DMS153 (cell line): ENCODE measurements at places on chromosomes 5 and 9.

DNA sequence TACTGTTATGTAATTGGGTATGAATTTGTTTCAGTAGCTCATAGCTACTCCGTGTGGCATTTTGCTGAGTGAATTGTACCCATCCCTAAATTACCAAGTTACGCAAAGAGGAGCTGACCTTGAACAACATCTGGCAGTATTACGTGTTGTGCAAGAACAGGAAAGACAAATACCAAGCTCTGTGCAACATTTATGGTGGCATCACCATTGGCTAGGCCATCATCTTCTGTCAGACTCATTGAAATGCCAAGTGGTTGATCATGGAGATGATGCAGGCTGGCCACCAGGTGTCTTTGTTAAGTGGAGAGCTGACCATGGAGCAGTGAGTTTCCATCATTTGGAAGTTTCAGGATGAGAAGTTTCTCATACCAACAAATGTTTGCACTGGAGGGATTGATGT, 15.0 kb downstream of the ZSWIM6 start:
- DNase-seq: no peak

GRCh38 chr5:64925123-64925522, 156.4 kb downstream of the CWC27 start:
- no peak for DNase-seq

DNA sequence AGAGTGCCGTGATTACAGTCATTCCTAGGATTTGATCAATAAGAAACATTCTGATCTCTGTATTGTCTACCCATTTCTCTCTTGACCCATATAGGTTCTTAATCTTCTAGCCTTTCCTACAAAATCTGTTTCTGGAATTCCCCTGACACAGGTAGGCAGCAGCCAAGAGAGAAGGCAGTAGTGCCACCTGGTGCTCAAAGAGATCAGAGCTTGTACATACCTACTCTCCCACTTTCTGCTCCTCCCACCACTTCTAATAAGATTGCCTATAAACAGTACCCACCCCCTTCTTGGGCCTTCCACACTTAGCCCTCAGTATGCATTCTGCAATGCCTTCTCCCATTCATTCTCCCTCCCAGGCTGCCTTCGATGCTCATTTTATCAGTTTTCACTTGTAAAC, 117.4 kb upstream of the RORB start:
- peak; percentile 19 for DNase-seq

DNA sequence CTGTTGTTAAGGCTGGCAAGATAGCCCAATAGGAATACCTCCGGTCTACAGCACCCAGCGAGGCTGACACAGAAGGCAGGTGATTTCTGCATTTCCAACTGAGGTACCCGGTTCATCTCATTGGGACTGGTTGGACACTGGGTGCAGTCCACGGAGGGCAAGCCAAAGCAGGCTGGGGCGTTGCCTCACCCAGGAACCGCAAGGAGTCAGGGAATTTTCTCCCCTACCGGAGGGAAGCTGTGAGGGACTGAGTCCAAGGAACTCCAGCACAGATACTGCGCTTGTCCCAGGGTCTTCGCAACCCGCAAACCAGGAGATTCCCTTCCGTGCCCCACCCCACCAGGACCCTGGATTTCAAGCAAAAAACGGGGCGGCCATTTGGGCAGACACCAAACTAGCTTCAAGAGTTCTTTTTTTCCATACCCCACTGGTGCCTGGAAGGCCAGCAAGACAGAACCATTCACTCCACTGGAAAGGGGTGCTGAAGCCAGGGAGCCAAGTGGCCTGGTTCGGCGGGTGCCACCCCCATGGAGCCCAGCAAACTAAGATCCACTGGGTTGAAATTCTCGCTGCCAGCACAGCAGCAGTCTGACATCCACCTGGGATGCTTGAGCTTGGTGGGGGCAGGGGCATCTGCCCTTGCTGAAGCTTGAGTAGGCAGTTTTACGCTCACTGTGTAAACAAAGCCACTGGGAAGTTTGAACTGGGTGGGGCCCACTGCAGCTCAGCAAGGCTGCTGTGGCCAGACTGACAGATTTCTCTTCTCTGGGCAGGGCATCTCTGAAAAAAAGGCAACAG, 647.2 kb downstream of the BNC2 start:
- peak; percentile 29 for DNase-seq

DNA sequence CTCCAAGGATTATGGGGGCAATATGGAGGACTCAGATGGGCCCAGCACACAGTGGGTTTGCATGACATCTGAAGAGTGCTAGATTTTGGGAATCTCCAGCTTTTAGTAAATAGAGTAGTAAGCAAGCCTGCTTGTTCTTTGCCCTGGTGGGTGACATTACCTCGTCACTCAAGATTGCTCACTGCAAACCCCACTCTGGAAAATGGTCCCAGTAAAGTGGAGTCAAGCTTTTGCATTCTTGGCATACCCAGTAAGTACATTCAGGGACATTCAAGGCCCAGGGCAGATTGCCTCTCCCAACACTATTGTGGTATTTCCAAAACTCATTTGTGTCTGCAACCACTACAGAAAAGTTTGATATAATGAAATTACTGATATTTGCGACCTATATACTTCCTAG, 118.5 kb downstream of the INVS start:
- no peak for DNase-seq

DNA sequence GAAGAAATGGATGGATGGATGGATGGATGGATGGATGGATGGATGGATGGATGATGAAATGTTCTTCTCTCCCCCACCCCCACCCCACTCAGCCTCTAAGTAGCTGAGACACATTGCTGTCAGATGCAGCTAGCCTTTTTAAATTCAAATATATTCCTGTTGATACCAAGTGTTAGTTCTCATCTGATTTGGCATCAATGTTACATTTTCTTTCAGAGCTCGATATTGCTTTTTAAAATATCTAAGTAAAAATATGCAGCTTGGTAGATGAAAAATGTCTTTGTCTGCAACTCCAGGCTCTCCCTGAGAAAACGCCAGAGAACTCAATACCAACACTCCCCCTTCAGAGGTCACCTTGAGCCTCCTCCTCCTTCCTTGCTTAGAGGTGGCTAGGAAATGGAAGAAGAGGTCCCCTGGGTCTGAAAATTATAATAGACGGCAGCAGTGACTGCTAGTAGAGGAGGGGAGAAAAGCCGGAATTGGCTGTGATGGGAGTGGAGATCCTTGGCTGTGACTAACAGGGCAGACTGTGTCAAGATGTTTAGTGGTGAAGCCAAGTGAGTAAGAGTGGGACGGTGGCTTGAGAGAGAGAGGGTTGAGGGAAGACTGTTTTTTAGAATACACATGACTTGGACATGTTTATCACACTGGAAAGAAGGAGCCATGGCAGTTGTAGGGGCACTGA, 156.0 kb downstream of the ZNF462 start:
- no peak for DNase-seq

DNA sequence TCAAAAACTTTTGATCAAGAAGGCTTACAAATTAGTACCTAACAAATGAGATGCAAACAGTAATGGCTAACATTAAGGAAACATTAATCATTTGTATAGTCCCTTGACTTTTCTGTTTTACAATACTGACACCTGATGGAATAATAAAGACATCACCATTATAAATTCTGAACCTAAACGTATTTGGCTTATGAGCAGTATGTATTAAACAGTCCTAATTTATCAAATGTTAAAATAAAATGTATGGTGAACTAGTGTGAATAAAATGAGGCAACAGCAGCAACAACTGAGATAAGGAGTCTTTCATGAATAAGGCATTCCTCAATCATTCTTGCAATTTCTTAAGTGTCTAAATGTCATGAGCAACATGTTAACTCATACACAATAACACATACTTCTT, 6.0 kb downstream of the PUM3 start:
- peak; percentile 8 for DNase-seq

- no peak for DNase-seq
These were observed 18.2 kb downstream of the S1PR3 start for GRCh38 chr9:89009546-89009840.

DNA sequence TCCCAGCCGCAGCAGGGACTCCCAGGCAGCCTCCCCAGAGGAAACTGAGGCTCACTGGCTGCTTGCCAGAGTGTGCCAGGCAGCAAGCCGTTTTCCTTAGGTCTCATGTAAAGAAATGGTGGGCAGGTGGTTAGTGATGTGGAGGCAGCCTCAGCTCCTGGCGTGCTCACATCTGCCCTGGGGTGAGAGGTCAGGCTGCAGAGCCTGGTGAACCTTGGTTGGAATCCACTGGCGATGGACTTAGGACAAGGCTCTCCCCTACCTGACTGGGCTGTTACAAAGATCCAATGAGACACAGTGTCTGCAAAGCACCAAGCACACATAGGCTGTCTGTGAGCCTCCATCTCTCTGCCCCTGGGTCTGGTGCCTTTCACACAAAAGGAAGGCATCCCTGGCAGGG, 30.9 kb downstream of the LHX6 start:
- DNase-seq: peak; percentile 37

DNA sequence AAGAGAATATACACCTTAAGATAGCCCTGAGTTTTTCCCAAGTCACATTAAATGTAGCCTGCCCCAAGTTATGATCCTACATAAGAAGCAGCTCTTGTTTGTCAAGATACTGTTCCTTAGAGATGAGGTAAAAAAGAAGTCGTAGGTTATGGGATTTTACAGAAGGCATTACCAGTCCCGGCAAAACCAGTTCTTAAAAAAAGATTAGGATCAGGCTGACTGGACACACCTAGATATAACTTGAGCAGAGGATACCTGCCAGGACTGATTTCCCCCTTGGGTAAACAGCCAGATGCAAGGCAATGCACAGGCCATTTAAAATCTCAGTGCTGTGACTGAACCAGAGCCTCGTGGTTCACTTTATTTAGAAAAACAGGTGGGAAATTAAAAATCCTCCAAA, 14.1 kb upstream of the SEMA5A start:
- no peak for DNase-seq

GRCh38 chr5:158947846-158948245, 151.9 kb downstream of the EBF1 start:
- no peak for DNase-seq

DNA sequence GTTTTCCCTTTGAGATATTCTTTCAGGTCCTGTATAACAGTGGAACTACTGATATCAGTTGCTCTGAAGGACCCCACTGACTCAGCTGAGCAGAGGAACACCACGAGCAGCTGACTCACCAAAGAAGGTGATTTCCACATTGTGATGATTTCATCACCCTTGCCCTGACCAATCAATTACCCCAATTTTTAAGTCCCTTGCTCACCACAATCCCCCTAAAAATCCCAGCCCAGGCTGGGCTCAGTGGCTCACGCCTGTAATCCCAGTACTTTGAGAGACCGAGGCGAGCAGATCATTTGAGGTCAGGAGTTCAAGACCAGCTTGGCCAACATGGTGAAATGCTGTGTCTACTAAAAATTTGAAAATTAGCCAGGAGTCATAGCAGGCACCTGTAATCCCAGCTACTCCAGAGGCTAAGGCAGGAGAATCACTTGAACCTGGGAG, 125.3 kb upstream of the ABCA1 start:
- no peak for DNase-seq

- no peak for DNase-seq
These were observed 296.7 kb downstream of the ARL15 start for GRCh38 chr5:54013556-54014194.

DNA sequence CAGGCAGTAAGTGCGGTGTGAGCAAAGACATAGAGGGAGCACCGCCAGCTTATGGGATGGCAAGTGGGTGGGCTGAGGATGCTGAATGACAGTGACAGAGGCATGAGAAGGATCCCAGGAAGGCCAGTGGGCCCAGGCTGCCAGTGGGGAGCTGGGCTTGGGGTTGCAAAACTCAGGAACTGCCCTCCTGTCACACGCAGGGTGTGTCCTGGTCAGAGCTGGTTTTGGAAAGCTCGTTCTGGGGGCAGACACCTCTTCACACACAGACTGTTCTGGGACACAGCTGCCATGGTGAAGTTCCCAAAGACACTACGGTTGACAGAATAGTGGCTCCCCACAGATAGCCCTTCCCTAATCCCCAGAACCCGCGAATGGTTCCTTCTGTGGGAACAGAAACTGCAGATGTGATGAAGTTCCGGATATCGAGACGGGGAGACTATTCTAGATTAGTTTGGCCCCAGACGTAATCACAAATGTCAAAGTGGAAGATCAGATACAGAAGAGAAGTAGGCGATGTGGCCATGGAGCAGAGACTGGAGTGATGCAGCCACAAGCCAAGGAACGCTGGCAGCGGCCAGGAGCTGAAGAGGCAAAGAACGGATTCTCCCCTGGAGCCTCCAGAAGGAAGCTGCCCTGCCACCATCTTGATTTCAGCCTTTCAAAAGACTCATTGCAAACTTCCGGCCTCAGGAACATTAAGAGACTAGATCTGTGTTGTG, 159.0 kb downstream of the COL23A1 start:
- no peak for DNase-seq

- no peak for DNase-seq
These were observed 13.2 kb upstream of the IL12B start for GRCh38 chr5:159343295-159344094.
